Fibroblast of skin of right biceps (primary cell): ENCODE measurements at places on chromosomes 5 and 9.

DNA sequence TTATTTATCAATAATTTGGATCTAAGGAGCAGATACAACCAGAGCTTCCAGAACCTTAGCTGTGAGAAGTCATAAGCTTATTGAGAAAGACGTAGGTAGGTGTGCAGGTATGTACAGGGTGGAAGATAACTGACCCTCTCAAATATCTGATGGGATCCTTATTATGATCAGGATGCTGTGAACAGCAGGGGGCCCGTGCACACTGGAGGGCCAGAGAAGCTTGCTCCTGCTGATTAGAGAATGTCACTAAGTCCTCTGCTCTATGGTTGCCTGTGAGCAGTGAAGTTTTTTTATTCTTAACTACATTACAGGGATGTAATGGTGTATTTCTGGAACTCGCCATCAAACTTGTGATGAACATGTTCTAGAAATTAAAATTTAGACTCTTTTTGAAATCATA lies 108.9 kb upstream of the POU5F2 start:
- no peak for DNase-seq

- peak; percentile 90 for DNase-seq
Measured at GRCh38 chr5:136080483-136081216, 51.9 kb downstream of the TGFBI start.

GRCh38 chr5:39178171-39178570 lies 41.2 kb downstream of the FYB1 start:
- peak; percentile 71 for DNase-seq

- no peak for DNase-seq
Measured at GRCh38 chr9:137708590-137709284, 89.9 kb downstream of the EHMT1 start.

GRCh38 chr5:14438195-14438606 lies 143.4 kb upstream of the OTULINL start:
- no peak for DNase-seq

DNA sequence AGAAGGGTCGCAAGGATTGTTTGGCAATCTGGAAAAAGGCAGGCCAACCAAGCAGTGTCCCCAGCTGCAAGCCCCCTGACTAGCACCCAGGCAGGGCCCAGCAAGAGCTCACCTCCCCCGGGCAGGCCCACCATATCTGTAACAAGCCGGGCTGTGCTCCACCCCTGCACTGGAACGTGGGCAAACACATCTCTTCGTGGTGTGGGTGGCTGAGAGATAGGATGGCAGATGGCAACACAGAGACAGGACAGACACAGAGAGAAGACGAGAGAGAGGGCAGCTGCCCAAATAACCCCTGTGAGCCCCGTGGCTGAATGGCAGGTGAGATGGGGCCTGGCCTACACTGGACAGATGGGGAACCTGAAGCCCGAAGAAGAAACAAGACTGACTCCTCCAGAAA lies 9.4 kb downstream of the BBLN start:
- DNase-seq: no peak

DNA sequence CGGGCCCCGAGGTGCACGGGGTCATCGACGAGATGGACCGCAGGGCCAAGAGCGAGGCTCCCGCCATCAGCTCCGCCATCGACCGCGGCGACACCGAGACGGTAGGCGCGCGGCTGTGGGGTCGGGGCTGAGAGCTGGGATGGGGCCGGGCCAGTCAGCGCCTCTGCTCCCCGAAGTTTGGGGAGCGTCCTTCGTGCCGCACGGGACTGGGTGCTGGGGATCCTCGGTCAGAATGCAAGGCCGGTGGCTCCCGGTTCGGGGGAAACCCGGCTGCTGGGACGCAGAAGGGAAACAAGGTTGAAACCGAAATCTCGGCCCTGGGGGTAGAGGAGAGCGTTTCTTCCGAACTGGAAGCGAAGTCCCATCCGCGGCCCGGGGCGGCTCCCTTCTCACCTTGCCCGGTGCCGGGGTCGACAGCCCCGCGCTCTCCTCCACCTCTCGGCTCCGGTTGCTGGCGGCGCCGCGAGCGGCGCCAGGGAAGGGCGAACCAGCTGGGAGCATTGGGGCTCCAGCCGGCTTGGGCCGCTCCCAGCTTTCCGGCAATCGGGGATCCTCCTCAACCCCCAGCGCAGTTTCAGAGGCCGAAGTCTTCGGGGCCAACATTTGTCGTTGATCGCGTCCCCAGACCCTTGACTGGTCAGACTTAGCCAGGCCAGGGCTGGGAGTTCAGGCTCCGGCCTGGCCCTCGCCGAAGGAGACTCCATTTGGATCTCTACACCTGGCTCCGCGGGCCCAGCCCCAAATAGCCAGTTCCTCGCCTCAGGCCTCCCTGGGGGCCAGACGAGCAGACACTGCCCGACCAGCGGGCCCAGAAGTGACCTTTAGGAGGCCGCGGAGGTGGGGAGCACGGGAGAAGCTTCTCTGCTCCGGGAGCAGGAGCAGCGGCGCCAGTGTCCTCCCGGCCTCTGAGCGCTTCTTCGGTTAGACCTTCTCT lies 1.1 kb downstream of the LHX2 start:
- DNase-seq: no peak

GRCh38 chr5:151787817-151788216 lies 16.1 kb downstream of the G3BP1 start:
- no peak for DNase-seq

DNA sequence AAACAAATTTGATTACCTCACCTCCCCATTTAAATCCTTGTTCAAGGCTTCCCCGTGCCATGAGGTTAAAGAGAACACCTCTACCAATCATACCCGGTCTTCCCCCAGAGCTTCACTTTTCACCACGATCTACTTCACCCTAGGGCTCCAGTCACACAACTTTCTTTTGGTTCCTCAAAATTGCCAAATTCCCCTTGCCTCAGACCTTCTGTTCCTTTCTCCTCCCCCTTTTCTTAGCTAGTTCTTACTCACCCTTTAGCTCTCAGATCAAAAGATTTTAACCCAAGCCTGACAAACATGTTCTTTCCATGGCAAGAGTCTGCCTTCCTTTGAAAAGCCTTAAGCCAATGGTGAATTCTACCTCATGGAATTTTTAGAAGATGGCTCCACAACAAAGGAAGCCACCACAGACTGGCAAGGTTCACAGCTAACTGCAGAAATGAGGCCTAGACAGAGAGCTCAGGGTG lies 56.7 kb downstream of the MAPKAP1 start:
- DNase-seq: peak; percentile 75

DNA sequence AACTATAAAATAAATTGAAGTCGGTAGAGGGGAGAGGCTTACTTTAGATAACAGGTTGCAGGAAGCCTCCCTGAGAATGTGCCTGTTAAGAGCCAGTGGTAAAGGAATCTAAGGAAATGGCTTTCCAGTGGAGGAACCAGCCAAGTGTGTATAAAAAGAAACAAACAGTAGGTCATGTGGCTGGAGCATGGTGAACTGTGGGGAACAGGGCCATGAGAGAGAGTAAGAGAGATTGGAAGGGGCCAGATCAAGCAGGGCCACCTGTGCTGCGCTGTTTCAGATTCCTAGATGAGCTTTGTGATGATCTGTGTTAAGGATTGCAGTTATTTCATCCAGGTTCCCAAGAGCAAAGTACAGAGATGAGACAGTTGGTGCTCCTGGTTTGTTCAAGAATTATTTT lies 152.7 kb upstream of the SGCD start:
- no peak for DNase-seq

- DNase-seq: no peak
Measured at GRCh38 chr5:125848751-125849150, 574.5 kb upstream of the GRAMD2B start.

- no peak for DNase-seq
Measured at GRCh38 chr9:94017939-94018531, 62.9 kb upstream of the BARX1 start.

DNA sequence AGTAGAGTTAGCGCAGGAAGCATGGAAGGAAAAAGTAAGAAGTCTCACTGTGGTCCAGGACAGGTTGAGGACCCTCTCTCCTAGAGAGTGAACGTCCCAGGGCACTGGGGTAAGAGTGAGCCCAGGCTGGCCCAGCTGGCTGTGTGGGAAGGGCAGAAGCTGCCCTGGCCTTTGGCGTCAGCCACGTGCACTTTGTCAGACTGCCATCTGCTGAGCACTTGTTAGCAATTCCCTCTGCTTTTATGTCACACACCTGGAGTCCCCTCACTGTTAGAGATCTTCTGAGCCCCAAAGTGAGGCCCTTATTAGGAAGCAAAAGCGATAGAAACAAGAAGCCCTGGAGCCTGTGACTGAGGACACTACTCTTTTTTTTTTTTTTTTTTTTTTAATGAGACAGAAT lies 79.1 kb downstream of the UGCG start:
- no peak for DNase-seq

- DNase-seq: no peak
Measured at GRCh38 chr5:78323241-78323640, 28.7 kb upstream of the AP3B1 start.

DNA sequence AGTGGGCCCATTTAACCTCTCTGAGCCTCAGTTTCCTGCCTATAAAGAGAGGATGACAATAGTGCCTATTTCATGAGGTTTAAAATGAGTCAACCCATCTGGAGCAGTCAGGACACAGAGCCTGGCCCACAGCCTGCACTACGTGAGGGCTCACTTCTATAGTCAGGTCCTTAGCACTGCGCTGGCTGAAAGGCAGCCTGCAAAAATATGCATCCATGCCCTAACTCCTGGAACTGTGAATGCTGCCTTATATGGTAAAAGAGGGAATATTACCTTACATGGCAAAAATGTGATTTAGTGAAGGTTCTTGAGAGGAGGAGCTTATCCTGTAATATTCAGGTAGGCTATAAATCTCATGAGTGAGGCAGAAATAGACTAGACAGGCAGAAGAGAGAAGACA lies 98.5 kb downstream of the GABBR2 start:
- peak; percentile 43 for DNase-seq

GRCh38 chr9:116767219-116767618 lies 80.1 kb downstream of the TRIM32 start:
- no peak for DNase-seq

GRCh38 chr5:168992016-168992415 lies 308.9 kb downstream of the SLIT3 start:
- DNase-seq: no peak

GRCh38 chr5:58115811-58116210 lies 344.1 kb downstream of the PLK2 start:
- DNase-seq: no peak

DNA sequence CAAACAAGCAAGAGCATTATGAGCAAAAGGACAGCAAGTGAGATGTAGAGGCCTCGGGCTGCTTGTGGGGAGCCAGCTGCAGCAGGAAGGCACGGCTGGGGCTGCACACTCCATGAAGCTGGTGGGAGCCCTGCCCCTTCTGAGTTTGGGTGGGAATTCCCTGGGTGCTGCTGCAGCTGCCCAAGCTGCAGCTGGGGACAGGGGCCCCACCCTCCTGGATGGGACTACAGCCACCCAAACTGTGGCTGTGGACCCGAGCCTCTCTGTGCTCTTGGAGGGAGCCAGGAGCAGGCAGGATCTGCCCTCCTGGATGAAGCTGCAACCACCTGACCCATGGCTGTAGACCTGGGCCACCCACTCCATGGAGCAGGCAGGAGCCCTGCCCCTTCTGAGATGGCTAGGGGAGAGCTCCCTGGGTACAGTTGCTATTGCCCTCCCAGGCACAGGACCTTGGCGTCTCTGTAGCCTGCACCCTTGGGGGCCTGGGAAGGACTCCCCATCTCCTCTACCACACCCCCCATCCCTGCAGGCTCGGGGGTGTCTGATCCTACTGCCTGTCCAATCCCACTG lies 159.1 kb downstream of the ERCC6L2 start:
- DNase-seq: no peak

- DNase-seq: peak; percentile 77
Measured at GRCh38 chr5:142816531-142817430, 46.6 kb downstream of the ARHGAP26 start.

DNA sequence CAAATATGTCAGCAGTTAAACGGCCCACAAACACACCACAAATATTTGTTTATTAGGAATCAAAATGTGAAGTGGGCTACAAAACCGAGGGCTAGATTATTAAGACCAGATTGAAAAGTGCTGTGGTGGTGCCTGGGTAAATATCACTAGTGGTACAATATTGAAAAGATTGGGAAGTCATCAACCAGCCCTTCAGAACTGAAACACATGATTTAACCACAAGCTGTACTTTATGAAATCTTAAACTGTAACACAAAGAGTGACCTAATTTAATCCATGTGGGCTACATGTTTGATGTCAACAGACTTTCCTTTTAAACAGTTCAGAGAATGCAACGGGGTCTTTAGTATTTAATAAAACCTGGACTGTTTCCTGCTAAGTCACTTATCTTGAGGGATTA lies 182.3 kb downstream of the SPATA31D1 start:
- DNase-seq: peak; percentile 46

- peak; percentile 87 for DNase-seq
Measured at GRCh38 chr9:76215066-76215465, 179.2 kb downstream of the RFK start.

- no peak for DNase-seq
Measured at GRCh38 chr9:124239249-124240073, 18.3 kb upstream of the NEK6 start.

DNA sequence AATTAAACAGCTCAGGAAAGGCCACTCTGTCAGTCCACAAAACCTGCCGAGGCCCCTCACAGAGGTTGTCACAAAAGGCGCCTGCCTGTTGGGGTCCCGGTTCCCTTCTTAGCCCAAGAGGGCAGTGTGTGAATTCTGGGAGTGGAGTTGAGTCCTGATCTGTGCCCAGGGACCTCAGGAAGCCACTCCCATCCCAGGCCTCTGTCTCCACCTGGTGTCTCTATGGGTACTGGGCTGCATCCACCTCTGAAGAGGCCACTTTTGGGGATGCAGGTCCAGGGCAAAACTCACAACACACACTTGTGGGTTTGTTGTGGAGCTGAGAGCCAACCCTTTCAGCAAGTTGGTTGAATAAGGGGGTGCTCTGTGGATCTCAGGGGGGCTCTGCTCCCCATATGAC lies 74.3 kb upstream of the STXBP1 start:
- DNase-seq: no peak

DNA sequence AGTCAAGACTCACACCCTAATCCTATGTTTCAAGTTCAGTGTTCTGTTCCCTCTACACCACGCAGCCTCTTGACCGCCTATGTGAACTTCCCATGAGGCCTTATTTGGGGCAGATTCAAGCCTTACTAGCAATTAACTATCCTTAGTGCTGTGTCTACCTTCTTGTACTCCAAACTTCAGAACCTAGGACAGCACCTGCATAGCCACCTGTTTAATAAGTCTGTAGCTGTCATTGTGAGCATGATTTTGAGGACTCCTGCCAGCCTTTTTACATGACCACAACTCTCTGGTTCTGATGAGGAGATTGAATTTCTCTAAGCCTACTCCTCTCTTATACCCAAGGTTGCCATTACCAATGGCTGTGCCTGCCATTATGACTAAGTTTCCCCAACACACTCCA lies 50.8 kb upstream of the PCSK1 start:
- peak; percentile 54 for DNase-seq

DNA sequence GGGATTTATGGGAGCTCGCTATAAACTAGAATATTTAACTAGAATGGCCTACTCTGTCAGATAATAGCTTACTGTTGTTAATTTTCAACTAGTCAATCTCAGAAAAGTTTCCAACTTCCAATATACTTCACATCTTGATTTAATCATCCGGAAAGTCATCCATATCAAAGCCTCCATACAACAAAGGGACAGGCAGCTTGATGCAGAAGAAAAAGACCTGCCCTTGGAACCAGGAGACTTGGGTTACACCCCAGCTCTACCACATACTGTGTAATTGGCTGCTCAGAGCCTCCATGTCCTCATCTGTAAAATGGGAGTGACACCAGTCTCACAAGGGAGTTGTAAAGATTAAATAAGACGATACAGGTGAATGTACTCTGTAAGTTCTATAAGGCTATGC lies 1.9 kb downstream of the PTPN3 start:
- no peak for DNase-seq

- DNase-seq: no peak
Measured at GRCh38 chr5:151665613-151666012, 21.1 kb downstream of the SPARC start.

GRCh38 chr5:139016186-139016585 lies 141.1 kb upstream of the LRRTM2 start:
- no peak for DNase-seq
